ENCODE measurements at places on chromosomes 16 and 17. TPM values are rescaled to one million over a fixed set of nuclear protein-coding genes. Genes with fewer than 3 reads are reported as not detected.
A peak's percentile ranks its signal among the peaks of the same experiment; 100 is the strongest.

Gene STXBP4
- total RNA-seq, result 3.5 TPM

Gene TEKT1
- not detected for total RNA-seq

Gene EVI2B
- 2.4 TPM for total RNA-seq

- no peak for DNase-seq
Observed at GRCh38 chr17:49723423-49723822, 15.7 kb upstream of the SLC35B1 start.

DNA sequence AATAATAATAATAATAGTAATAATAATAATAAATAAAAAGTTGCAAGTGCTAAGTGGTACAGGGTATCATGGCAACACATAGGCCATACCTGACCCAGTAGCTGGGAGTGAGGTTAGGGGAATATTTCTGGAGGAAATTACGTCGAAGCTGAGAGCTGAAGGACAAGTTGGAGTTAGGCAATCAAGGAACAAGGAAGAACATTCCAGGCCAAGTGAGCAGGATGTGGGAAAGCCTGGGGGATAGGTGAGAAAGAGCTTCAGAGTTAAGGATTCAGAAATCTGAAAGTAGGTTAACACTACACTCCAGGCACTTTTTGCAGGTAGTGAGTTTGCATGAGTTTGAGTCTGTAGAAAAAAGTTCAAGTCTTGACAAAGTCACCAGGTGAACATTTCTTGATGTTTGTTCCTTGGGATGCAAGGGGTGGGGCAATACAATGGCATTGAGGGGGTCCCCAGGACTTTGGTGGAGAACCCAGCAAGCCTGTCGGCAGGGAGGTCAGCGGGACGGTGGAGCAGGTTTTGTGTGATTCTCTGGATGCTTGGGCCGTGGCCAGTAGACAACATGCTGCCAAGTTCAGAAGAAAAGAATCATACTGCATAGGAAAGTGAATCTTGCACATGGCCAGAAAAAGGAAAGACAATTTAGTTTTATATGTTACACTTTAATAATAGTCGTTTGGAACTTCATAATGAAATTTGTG, 27.7 kb upstream of the MPHOSPH6 start:
- DNase-seq, result no peak

Gene TMEM100
- total RNA-seq, result 0.22 TPM

DNA sequence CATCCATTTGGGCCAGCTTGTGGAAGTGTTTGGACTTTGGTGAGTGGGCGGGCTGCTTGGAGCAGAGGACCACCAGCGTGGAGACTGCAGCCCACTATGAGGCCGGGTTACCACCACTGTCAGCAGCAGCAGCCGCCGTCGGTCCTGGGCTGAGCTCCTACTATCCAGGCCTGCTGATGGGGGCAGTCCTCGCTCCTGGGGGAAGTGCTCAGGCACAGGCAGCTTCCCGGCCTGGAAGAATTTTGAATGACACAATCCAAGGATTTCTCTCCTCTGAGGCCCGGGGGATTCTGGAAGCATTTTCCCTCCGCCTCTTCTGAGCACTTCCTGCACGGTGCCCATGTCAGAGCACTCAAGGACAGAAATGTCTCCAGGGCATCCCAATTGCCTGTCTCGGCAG, 5.3 kb upstream of the NOD2 start:
- no peak for DNase-seq

Gene VWA3A
- not detected for total RNA-seq

GRCh38 chr17:45384789-45385262, 47.8 kb downstream of the ARHGAP27 start:
- DNase-seq, result peak; percentile 31

GRCh38 chr17:82344175-82344907, 10.8 kb upstream of the SECTM1 start:
- DNase-seq, result no peak

DNA sequence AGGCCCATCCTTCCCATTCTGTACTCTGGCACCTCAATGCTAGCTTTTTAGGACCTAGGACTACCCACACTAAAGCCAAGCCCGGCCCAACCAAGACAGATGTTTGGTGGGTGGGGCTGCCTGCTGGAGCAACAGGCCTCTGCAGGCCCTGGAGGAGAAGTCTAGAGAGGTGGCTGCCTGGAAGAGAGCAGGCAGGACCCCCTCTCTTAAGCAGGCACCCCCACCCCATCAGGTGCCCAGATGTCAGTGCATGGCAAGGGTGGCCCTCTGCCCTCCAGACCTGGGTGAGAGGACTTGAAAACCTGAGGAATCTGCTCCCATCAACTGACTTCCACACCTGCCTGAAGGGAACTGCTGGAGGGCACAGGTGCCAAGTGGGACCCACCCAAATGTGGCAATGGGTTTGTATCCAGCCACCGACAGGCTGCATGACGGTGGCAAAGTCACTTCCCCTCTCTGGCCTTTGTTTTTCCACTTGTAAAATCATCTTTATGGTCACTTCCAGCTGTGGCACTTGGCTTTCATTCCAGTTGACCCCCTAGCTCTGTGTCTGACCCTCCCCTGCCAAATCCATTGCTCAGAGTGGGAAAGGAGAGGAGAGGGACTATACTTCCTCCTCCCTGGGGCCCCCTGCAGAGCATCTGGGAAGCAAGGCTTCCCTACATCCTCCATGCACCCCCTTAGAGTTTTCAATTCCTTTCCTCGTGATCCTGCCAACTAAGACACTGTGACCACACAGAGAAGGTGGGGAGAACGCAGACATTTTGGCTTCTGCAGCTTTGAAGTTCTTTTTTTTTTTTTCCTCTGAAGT, 1.7 kb upstream of the STAT5A start:
- DNase-seq, result no peak

All from M059J (cell line).